ENCODE measurements at places on chromosomes 13 and 19.

- DNase-seq: no peak
These were observed 36.9 kb upstream of the USE1 start for GRCh38 chr19:17178291-17178690.

- DNase-seq: no peak
These were observed 322.3 kb downstream of the DLEU7 start for GRCh38 chr13:50521006-50521830.

DNA sequence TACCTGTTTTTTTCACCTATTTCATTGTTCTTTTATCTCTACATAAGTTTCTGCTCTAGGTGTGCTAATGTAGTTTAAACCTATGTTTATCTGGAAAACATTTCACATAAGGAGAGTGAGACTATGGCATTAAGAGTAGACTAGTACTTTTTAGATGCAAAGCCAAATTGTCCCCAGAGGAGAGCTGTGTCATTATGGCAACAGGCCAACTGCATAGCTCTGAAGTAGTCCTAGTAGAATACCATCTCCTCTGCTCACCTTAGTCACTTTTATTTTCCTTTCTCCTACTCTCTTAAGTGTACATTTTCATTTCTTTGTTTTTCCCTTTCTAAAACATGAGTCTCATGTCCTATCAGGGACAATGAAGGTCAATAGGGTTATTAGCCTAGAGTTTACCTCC is 123.1 kb downstream of the ITGBL1 start:
- no peak for DNase-seq

DNA sequence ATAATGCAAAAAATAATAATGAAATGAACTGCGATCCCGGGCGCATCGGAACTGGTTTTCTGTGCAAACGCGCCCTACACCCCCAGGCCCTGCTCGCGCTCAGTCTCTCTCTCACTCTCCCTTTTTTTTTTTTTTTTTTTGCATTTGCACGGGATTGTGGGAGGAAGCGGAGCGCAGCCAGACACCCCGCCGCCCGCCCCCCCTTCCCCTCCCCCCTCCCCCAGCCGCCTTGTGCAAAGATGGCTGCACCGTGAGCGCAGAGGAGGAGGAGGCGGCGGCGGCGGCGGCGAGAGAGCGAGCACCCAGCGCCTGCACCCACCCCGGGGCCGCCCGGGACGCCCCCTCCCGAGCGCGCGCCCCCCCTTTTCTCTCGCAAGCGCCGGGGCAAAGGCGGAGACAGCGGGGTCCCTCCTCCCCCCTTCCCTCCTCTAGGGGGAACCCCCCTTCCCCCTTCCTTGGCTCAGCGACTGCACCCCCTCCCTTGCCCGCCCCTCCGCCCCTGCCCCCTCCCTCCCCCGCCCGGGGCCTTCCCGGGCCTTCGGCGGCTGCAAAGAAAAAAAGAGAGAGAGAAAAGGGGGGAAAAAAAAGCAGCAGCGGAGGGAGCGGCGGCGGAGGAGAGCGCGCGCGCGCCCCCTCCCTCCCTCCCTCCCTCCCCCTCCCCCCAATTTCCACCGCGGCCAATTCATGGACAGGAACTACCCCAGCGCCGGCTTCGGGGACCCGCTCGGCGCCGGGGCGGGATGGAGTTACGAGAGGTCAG is at the start of gene PRR12:
Gene PRR12, plus strand, starts transcription at position 212 of the 760 bp plus-strand sequence. Its CDS starts 473 bp downstream, at position 685.
- DNase-seq: peak; percentile 72

DNA sequence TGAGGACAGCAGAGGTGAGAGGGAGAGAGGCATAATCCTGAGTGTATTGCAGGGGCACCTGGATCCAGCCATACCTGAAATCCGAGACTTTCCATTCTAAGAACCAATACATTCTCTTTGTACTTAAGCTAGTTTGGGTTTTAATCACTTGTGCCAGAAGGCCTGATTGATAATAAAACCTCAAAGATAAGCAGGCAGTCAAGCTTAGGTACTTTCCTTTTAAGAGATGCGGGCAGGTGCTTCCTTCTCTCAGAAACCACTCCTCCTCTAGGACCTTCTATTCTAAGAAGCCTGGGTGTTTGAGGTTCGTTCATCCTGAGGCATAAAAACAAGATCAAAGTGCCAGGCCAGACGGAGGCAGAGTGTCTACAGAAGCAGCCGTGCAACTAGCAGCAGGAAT is 22.2 kb downstream of the FAM187B start:
- peak; percentile 46 for DNase-seq

- no peak for DNase-seq
These were observed 507 bp downstream of the ALG5 start for GRCh38 chr13:36998624-36999041.

DNA sequence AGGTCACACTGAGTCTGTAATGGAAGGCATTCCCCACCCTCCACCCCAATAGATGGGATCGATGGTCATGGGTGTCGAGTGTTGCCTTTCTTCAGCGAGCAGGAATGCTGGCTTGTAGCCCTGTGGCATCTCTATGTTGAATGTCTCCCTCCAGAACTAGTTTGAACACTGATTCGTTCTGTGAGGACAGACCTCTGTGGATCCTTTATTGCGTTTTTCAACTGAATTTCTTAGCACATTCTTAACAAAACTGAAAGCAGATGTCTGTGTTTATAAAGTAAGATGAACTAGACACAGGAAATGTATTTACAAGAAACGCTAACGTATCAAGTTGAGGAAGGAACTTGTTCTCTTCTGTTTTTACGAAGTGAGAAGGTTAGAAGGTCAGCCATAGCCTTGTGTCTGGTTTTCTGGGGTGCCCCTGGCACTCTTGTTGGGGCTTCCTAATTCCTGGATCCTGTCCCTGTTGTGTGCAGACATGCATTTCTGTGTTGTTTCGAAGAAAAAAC is 36.8 kb upstream of the TM9SF2 start:
- DNase-seq: no peak

DNA sequence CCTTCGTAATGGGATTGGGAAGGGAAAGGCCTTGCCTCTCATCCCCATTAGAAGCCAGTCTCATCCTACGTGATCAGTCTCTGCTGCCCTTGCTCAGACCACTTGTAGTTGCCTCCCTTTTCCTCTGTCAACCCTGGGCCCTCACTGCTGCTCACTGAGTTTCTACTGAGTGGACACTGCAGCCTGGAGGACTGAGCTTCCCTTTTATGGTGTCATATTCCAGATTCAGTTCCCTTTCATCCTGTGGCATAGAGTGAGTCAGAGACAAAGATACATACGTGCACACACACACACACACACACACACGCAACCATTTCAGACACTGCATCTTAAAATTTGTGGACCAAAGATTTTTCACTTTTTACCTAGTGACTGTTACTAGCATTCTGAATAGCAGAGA is 56.6 kb downstream of the COG3 start:
- DNase-seq: no peak

GRCh38 chr19:22116760-22117159 is 64.5 kb downstream of the ZNF257 start:
- DNase-seq: no peak

GRCh38 chr19:1491114-1491848 is at the start of gene REEP6:
REEP6 (plus strand) TSS chr19:1491181; CDS start chr19:1491270, 89 bp downstream.
- no peak for DNase-seq

DNA sequence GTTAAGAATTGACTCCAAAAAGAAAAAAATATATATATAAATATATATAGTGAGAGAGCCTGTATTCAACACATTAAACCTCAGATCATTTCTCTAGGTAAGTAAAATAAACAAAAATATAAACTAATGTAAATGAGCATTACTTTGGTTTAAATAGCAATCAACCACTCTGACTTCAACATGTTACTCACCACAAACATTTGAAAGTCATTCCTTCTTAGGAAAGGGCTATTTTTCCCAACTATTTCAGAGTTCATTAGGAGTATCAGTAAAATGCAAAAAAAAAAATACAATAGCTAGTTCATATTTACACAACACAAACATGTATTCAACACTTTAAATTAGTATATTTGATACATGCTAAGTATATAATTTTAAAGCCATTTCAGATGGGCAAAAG is 40.5 kb downstream of the KLF12 start:
- DNase-seq: no peak

DNA sequence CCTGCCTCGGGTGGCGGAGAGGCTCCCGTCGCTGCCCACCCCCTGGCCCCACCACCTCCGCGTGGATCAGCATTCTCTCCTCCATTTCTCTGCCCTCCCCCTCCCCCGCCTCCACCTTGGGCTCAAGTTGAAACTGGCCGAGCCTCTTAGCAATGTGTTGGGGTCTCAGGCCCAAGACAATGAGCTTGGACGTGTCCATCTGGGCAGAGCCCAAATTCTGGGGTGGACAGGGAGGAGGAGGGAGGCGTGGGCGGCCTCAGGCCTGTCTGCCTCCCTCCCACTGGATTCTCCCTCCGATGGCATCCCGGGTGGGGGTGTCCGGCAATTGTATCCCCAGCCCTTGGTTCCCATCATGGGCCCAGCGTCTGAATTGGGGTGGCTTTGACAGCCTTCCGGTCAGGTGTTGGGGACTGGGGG is 1.2 kb downstream of the CELF5 start:
- DNase-seq: no peak

DNA sequence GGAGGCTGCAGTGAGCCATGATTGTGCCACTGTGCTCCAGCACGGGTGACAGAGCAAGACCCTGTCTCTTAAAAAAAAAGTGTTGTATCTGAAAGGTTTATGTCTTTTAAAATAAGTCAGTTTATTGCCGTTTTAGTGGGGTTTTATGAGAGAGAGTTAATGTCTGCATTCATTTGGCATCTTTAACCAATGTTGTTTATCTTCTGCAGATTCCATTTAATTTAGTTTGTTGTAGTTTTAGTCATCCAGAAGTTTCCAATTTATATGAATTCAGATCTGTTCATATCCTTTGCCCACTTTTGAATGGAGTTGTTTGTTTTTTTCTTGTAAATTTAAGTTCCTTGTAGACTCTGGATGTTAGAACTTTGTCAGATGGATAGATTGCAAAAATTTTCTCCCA is 36.7 kb upstream of the LPAR6 start:
- no peak for DNase-seq

- DNase-seq: peak; percentile 21
These were observed 20.4 kb downstream of the RBM26 start for GRCh38 chr13:79385694-79386093.

DNA sequence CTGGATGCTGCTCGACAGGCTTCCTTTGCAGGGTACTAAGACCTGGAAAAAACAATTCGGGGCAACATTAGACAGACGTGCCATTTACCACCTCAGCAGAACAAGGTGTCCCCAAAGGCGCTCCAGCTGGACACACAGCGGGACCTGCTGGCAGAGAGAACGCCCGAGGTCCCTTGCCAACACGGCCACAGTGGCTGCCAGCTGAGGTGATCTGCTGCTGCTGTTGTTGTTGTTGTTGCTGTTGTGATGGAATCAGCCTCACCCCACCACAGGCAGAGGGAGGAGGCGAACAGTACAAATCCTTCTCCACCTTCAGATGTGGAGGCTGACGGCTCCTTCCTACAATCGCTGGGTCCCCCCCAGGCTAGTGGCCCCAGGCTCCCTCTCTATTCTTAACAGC is 25.2 kb downstream of the ANKRD27 start:
- no peak for DNase-seq

DNA sequence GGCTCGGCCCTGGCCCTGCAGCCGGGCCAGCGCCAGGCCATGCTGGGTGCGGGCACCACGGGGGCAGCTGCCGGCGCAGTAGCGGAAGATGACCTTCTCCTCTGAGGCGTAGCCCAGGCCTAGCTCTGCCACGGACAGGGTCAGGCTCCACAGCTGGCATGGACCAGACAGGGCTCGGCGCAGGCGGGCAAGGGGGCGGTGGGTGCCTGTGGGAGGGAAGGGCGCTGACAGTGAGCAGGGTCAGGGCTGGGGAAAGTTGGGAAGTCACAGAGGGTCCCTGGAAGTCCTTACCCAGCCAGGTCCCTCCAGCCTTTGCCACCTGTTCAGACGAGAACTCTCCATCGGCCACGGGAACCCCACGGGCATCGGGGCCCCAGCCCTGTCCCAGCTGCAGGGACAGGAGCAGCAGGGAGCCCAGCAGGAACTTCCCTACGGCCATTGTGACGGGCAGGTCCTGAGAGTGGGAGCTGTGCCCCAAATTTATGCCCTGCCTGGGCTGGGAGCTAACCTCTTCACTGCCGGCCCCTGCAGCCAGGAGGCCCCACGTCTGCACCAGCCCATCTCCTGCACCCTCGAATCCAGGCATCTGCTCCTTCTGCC is at the start of gene PSPN:
Gene PSPN, minus strand, starts transcription at position 523 of the 600 bp plus-strand sequence. Its CDS starts 84 bp downstream, at position 439.
- no peak for DNase-seq

DNA sequence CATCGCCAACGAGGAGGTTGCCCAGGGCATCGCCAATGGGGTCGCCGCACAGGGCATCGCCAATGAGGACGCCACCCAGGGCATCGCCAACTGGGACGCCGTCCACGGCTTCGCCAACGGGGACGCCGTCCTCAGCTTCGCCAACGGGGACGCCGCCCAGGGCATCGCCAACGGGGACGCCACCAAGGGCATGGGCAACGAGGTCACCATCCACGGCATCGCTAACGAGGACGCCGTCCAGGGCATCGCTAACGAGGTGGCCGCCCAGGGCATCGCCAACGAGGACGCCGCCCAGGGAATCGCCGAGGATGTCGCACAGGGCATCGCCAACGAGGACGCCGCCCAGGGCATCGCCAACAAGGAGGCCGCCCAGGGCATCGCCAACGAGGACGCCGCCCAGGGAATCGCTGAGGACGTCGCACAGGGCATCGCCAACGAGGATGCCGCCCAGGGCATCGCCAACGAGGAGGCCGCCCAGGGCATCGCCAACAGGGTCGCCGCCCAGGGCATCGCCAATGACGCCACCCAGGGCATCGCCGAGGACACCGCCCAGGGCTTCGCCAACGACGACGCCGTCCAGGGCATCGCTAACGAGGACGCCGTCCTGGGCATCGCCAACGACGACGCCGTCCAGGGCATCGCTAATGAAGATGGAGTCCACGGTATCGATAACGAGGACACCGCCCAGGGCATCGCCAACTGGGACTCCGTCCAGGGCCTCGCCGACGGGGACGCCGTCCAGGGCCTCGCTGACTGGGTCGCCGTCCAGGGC is 945.7 kb downstream of the TUBA3C start:
- no peak for DNase-seq

GRCh38 chr19:34983786-34984185 is 16.3 kb upstream of the GRAMD1A start:
- DNase-seq: no peak

- DNase-seq: no peak
These were observed 73.1 kb upstream of the OLFM4 start for GRCh38 chr13:52955472-52955874.

- no peak for DNase-seq
These were observed 132 bp downstream of the SHD start for GRCh38 chr19:4279267-4279529.

GRCh38 chr13:67087527-67087926 is 142.6 kb downstream of the PCDH9 start:
- DNase-seq: no peak

- DNase-seq: no peak
These were observed 21.3 kb upstream of the ZBTB7A start for GRCh38 chr19:4087787-4088679.

Data from stimulated activated naive CD4-positive, alpha-beta T cell treated with Interleukin-2 at 50 U/mL for 16 hours (primary cell).